ENCODE measurements at places on chromosomes 1 and 21.
A peak's percentile ranks its signal among the peaks of the same experiment; 100 is the strongest.

- DNase-seq: no peak
Measured at GRCh38 chr1:16146279-16147155, 9.4 kb downstream of the EPHA2 start.

GRCh38 chr1:1625824-1626206, 6.2 kb upstream of the MMP23B start:
- no peak for DNase-seq

DNA sequence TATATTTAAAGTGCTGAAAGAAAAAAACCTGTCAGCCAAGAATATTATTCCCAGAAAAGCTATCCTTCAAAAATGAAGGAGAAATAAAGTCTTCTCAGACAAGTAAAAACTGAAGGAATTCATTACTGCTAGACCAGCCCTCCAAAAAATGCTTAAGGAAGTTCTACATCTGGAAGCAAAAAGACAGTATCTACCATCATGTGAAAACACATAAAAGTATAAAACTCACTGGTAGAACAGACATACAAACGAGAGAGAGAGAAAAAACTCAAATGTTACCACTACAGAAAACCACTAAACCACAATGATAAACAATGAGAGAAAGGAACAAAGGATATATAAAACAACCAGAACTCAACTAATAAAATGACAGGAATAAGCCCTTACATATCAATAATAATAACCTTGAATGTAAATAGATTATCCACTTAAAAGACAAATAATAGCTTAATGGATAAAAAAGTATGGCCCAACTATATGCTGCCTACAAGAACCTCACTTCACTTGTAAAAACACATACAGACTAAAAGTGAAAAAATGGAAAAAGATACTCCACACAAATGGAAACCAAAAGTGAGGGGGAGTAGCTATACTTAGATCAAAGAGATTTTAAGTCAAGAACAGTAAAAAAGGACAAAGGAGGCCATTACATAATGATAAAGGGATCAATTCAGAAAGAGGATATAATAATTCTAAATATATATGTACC, 22.0 kb downstream of the NSL1 start:
- DNase-seq: no peak

GRCh38 chr1:188251036-188251435, 1422.3 kb downstream of the PLA2G4A start:
- no peak for DNase-seq

DNA sequence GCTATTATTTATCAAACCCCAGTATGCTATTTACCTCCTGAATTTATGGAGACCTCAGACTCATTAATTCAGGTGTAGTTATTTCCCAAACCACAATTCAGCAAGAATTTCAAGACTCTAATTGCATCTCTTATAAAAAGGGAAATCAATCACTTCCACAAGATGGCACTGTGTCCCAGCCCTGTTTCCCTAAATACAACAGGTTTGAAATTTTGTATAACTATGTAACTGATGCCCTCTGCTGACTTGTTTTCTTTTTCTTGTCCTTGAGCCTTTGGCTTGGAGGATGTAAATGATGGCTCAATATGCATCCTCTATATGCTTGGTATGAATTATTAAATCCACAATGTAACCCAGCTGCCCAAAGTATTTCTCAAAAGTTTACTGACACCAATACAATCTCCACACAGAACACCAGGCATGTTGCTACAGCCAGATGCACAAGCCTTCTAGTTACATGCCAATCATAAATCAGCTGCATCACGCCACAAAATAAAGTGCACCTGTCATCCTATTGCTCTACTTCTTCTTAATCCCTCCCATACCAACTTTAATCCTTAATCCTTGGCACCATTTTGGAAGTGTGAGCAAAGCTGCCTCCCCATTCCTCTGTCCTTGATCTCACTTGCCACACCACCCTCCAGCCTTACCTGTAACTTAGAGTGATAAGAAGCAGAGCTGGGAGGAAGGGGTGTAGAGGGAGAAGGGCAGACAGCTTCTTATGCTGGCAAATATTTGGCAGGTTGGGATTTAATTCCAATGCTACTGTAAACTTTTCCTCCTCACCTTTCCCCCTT, 9.0 kb downstream of the C1orf105 start:
- peak; percentile 48 for DNase-seq

- no peak for DNase-seq
Measured at GRCh38 chr1:1752190-1752589, 26.1 kb downstream of the NADK start.

GRCh38 chr1:95013950-95014574, 58.7 kb downstream of the ALG14 start:
- no peak for DNase-seq

GRCh38 chr1:118116401-118116800, 68.6 kb downstream of the SPAG17 start:
- no peak for DNase-seq

- no peak for DNase-seq
Measured at GRCh38 chr21:45258466-45258865, 29.2 kb downstream of the POFUT2 start.

- no peak for DNase-seq
Measured at GRCh38 chr1:119966020-119966419, 69.7 kb upstream of the ADAM30 start.

- DNase-seq: no peak
Measured at GRCh38 chr1:63818567-63819325, 44.9 kb downstream of the ROR1 start.

- no peak for DNase-seq
Measured at GRCh38 chr21:32410916-32411315, 1.6 kb upstream of the EVA1C start.

GRCh38 chr1:28339551-28339950, 10.7 kb downstream of the MED18 start:
- no peak for DNase-seq

- no peak for DNase-seq
Measured at GRCh38 chr1:190949939-190950338, 472.3 kb upstream of the BRINP3 start.

DNA sequence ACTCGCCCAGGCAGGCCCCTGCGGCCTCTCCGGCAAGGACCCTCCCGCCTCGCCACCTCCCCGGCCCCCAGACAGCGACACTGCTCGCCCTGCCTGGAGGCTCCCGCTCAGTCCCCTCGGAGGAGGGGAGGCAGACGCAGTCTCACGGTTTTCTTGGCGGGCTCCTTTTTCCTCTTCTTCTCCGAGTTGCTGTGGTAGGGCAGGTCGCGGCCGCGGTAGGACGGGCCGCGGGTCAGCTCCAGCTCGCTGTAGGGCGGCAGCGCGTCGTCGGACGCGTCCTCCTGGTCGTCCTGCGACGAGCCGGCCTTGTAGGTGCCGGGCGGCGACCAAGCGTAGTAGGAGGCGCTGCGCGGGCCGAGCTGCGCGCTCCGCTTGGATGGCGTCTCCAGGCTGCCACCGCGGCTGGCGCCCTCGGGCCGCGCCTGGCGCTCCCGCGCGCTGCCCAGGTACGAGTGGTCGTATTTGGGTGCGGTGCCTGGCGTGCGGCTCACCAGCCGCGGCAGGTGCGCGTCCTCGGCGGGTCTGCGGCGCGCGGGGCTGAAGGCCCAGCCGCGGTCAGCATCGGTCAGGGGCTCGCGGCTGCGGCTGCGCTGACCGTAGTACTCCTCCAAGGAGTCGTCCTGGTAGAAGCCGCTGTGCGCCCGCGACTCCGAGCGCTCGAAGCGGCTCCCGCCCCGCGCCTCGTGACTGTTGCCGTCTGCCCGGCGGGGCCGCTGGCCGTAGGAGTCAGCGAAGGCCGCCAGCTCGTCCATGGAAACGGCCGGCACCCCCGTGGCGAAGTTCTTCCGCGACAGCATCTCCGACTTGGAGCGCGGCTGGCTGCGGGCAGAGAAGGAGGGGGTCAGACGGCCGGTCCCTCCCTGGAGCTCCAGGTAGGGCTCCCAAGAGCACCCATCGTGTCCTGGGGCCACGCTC, 44.8 kb upstream of the TADA1 start:
- peak; percentile 24 for DNase-seq

DNA sequence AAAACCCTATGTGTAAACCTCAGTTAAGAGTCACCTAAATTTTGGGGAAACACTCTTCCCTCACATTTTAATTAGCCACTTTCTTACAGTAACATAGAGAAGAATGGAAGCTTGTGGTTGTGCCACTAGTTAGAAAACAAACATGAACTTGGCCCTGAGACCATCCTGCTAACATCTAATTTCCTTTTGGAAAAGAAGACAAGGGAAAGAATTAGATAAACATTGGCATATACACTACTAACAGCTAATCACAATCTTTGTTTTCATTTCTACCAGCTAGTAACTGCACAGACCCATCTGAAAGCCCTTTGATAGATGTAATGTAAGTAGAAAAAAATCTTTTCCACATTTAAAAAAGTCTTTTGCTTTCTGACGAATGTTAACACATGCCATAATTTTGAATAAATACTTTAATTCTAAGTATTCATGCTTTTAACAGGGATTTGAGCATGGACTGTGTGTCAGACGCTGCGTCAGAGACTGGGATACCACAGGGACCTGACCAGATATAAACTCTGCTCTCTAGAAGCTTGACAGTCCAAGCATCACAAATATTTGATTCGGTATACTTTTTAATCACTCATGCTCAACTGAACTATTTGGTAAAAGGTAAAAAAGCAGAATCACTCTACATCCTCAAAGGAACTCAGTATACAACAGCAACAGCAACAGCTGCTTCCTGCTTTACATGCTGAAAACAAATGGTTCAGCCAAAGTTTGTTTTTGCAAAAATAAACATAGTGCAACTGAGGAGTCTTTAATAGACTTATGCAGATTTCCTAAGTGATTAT, 30.2 kb downstream of the DPH5 start:
- DNase-seq: no peak

DNA sequence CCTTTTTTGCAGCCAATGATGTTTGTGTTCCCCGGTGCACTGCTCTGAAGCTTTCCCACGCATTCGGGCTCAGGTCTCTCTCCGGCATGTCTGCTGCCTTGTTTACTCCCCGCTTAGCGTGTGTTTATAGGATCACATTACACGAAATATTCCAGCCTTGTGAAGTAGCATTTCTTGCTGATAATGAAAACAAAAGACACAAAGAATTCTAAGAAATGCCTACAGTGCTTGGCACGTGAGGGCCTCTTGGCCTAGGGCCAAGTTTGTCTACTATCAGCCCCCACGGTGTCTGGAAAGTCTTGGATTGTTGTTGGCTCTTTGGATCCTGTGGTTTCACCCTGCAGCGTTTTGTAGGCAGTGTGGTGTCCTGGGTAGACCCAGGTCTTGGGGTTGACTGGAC, 11.2 kb upstream of the GSTM4 start:
- no peak for DNase-seq

DNA sequence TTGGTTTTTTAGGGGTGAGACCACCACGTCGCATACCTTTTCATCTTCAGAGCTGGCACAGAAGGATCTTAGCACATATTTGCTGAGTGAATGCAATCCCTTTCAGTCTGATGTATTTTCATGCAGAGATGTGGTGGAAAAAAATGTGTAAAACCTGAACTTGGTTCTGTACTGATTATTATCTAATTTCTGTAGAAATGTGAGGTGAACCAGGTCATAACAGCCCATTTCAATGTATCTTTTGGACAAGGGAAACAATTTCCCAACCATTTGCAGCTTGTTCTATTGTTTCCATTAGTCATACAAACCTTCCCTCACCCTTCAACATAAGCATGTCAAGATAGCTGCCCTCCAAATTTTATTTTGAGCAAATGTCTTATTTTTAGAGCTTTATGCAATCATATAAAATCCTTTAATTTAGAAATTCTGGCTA, 46.8 kb upstream of the RUNX1 start:
- no peak for DNase-seq

DNA sequence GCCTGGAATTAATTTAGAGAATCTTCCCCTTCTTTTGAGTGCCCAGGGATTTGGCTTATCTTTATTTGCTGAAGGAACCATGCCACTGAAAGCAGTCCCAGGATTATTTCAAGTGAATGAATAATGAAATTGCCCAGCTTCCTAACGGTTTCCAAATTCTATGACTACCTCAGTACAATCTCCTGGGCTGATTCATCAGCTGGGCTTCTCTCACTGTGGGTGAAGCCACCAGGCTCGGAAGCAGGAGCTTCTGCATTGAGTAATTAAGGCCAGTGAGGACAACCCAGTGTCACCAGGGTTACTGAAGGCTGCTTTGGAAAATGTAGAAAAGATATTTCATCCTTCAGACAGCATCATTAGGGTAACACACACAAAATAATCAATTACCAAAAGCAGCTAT, 169.8 kb downstream of the DAB1 start:
- DNase-seq: no peak
